ENCODE measurements at places on chromosomes 16 and 17. TPM values are rescaled to one million over a fixed set of nuclear protein-coding genes. Genes with fewer than 3 reads are reported as not detected.

ALOX12 gene
- polyA plus RNA-seq, result 1.2 TPM

KRTAP3-2 gene
- polyA plus RNA-seq, result not detected

DNA sequence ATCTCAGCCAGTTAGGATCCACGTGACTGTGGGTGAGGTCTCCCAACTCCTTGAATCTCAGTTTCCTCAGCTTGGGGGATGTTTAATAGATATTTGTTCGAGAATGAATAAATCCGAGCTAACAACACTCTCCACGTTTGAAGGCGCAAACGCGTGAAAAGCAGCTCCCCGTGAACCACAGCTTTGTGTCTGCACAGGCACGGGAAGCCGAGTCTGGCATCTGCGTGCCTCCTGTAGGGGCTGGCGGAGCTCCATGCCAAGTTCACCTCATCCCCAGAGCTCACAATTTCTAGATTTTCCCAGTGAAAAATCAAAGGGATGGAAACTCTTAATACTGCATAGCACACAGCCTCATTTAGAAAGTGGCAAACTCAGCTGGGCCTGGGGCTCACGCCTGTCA is 14.3 kb downstream of the SGSH start:
- no peak overlapping the region for H3K27ac ChIP-seq
- DNase-seq, result no peak
- H3K4me3 ChIP-seq, result no peak overlapping the region
- no peaks in the 10 kb centered on the region for H3K4me1 ChIP-seq

GRCh38 chr16:17470908-17471718 is at the start of gene XYLT1:
Gene XYLT1, minus strand, starts transcription at chr16:17470960. Its CDS starts 164 bp downstream, at chr16:17470796.
- peak within 1 kb of the TSS; percentile 79 for H3K4me3 ChIP-seq
- no peaks in the 10 kb centered on the region for H3K36me3 ChIP-seq
- H3K27me3 ChIP-seq, result no peaks in the 10 kb centered on the region
- DNase-seq, result peak; percentile 70
- H3K27ac ChIP-seq, result peak within 1 kb of the TSS; percentile 71
- H3K4me1 ChIP-seq, result peaks cover 27% of the 10 kb centered on the region

DNA sequence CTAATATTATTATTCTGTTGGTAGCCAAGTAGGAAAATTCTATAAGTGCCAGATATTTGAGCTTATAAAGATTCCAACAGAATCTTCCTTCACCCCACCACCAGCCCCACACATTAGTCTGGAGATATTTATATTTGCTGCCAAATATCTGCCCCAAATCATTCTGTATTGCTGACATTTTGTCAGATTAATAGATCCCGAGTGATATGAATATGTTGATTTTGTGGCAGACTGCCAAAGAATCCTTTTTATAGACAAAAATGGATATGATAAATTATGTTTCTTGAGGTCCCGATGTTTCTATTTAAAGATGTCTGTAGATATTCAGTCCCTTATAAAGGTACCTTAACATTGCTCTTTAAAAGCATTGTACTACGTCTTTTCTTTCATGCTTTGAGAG is 162.2 kb upstream of the KCNJ16 start:
- DNase-seq, result no peak
- no peaks in the 10 kb centered on the region for H3K4me1 ChIP-seq
- no peaks in the 10 kb centered on the region for H3K27me3 ChIP-seq
